Fibroblast of skin of back (primary cell): ENCODE measurements at places on chromosomes 1 and 21.
A peak's percentile ranks its signal among the peaks of the same experiment; 100 is the strongest.

DNA sequence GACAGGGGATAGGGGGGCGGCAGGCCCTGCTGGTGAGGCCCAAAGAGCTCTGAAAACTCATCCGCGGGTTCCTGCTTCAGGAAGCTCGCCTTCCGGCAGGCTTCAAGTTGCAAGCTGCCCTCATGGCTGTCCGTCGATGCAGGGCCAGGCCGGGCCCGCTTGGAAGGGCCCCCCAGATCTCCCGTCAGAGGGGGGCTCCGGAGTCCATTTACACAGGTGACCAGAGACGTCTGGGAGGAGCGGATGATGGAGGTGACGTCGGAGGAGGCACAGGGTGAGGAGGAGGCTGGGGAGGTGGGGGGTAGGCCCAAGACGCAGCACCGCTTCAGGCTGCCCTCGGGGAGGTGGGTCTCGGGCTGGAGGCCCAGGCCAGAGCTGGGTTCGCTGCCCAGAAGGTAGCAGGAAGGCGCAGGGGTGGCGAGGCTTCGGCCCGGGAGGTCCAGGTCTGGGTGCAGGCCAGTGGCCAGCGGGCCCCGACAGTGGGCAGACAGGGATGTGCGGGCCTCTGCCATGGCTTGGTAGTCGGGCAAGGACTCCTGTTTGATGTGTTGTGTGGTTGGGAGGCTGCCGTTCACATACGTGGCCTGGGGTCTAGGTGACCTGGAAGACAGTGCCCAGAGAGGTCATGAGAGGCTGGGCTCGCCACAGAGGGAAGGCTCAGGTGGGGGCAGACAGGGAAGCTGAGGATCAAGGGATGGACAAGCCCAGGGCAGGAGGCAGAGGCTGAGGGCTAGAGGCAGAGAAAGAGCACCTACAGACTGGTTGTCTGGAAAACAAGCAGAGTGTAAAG, 135.4 kb downstream of the DMRTB1 start:
- no peak for DNase-seq

DNA sequence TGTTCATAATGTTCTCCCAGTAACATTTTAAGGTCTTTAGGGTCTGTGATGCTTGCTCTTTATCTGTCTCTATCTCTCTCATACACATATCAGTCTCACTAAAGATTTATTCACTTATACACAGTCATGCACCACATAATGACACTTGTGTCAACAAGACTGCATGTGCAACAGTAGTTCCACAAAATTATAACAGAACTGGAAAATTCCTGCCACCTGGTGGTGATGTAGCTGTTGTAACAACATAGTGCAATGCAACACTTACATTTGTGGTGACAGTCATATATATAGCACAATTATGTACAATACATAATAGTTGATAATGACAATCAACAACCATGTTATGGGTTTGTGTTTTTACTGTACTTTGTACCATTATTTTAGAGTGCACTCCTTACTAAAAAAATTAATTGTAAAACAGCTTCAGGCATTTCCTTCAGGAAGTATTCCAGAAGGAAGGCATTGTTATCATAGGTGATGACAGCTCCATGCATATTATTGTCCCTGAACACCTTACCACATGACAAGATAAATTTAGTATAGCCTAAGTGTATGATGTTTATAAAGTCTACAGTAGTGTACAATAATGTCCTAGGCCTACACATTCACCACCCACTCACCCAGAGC, 8.1 kb downstream of the TDRD5 start:
- DNase-seq, result peak; percentile 39

DNA sequence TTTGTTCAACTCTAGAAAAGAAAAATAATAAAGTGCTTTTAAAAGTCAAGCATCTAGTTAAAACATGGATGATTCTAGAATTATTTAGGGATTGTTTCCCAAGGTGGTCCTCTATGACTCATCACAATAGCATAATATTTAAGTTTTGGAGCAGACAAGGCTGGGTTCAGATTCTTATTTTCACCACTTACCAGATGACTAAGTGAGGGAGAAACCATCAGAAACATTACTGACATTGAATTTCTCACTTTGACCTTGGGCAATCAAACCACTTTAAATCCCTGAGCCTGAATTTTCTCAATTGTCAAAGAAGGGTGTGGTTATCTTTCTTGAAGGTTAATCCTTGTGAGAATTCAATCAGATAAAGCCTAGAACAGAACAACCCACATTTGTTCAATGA, 102.5 kb upstream of the PTGFR start:
- peak; percentile 11 for DNase-seq

DNA sequence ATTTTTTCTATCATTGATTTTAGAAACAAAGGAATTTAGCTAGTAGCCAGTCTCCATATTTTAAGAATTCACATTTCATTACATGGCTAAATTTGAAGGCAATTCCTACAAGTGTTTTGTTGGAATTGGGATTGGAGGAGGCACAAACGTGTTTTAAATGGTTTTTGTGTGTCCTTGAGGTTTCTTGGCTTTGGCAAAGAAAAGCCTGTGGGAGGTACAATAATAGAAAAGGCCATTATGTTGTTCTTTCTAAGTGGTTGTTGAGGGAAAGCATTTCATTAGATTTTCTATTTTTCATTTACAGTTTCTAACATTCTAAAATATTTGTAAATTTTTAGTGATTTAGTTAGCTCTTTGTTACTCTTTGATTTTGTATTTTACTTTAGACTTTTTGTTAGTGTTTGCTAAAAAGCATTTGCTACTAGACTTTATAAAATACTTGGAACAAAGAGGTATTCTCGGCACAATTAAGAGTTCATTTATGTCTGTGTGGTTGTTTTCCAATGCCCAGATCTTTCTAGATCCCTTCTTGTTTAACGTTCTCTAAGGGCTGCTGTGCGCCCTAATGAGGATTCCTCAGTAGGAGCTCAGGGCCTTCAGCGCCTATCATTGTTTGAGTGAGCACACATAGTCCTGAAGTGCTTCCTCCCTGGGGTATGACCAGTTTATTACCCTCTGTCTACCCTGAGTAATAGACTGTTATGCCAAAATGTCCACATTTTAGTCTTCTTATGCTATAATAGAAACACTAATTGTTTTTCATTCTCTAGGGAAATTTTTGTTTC, 70.0 kb upstream of the KIAA1614 start:
- DNase-seq, result no peak
